ENCODE measurements at places on chromosomes 6 and 20. TPM values are rescaled to one million over a fixed set of nuclear protein-coding genes. Genes with fewer than 3 reads are reported as not detected.

DNA sequence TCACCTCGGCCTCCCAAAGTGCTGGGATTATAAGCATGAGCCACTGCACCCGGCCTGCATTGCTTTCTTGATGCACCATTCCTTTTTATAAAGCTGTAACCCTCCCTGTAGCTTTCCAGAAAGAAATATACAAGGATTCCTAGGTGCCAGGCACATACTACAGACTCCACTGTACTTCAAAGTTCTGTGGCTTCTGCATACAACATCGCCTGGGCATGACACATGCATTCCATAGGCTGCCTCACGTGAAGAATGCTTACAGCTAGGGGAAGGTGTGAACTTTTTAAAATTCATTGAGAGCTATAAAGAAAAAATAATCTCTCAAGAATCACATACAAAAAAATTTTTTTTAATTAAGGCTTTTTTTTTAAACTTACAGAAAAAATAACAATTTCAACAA, 50.2 kb downstream of the TRAM2 start:
- H3K27ac ChIP-seq = no peak overlapping the region
- peaks cover 16% of the 10 kb centered on the region for H3K4me1 ChIP-seq
- H3K27me3 ChIP-seq = no peaks in the 10 kb centered on the region
- H3K36me3 ChIP-seq = no peaks in the 10 kb centered on the region

DNA sequence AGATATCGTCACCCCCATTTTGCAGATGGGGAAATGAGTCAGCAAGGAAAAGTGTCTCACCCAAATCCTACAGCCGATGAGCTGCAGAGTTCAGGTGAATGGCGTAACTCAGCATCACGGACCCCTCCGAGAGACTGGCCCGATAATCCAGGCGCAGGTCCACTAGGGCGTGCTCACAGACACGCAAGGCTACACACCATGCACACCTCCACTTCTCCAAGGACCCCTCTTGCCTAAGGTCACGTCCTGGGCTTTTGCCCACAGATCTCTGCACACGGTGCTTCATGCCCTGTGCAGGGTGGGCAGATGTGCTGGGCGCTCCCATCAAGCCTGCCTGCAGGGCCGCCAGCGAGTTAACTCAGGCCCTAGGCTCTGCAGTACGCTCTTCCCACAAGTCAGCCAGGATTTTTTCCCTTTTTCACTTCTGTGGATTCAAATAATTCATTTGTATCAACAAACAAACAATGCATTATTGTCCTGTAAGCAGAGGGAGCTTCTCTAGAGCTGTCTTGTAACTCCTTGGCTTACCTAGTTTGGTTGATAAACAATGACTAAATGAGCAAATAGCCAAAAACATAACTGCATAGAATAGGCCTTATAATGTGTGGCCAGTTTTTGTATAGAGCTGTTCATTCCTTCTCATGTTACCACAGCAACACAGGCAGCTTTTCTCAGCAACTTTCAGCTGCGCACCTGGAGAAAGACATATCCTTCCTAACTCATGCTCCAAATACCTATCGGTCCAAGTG, 139.1 kb downstream of the AGPAT4 start:
- no peak overlapping the region for H3K27ac ChIP-seq
- H3K4me1 ChIP-seq = no peaks in the 10 kb centered on the region
- DNase-seq = no peak
- no peaks in the 10 kb centered on the region for H3K27me3 ChIP-seq
- H3K4me3 ChIP-seq = no peak overlapping the region

DNA sequence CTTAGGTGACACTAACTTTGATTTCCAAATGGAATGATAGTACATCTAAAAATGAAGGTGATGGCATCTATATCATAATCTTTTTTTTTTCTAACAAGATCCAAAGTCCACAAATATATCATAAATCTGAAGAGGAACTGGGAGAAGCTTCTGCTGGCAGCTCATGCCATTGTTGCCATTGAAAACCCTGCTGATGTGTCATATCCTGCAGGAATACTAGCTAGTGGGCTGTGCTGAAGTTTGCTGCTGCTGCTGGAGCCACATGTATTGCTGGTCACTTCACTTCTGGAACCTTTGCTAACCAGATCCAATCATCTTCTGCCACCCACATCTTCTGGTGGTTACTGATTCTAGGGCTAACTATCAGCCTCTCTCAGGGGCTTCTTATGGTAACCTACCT, 27.4 kb upstream of the KHDC1 start:
- H3K27ac ChIP-seq = no peak overlapping the region
- no peaks in the 10 kb centered on the region for H3K4me1 ChIP-seq
- DNase-seq = no peak
- no peaks in the 10 kb centered on the region for H3K27me3 ChIP-seq
- no peak overlapping the region for H3K4me3 ChIP-seq

GRCh38 chr6:163782436-163783003, 368.0 kb downstream of the QKI start:
- no peak overlapping the region for H3K4me3 ChIP-seq
- no peak overlapping the region for H3K27ac ChIP-seq

DNA sequence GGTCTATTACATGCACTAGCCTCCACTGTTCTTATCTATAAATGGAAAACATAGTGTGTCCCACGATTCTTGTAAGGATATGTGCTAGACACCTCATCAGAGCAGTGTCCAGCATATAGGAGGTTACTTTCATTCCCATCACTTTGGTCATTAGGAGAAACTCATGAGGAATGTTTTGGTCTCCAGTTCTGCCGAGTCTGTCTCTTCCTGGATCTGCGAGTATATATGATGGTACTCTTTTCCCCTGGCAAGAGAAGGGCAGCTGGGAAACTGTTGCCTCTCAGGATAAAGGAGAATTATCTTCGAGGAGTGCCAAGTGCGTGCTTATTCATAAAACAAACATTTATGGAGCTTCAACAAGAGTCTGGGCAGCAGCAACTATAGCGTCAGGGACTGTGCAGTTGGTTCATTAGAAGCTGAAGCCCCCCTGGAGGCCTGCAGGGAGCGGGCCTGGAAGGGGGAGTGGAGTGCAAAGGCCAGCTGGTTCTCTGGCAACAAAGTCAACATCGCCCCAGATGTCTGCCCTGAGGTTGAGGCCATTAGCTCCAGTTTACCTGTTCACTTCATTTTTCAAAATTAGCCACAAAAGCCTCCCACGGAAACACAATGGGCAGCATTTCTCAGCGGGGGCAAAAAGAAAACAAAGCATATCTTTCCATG, 811.9 kb downstream of the MAFB start:
- no peak for DNase-seq
- H3K4me1 ChIP-seq = no peaks in the 10 kb centered on the region
- no peaks in the 10 kb centered on the region for H3K27me3 ChIP-seq
- H3K4me3 ChIP-seq = no peak overlapping the region
- H3K36me3 ChIP-seq = no peaks in the 10 kb centered on the region

DNA sequence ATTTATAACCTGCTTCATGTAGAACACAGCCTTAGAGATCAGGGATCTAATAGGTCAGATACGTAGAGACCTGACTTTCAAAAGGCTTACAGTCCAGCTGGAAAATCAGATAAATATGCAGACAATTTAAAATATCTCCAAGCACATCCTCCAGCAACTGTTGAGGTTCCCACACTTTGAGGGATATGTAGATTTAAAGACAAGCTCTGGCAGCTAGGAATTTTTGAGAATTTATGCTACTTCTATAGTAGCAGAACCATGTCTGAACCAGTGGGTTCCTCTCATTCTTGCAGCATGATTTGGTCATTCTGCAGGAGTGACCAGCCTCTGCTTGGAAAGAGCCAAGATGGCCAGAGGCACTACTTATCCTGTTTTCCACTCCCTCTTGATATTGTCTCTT, 60.5 kb downstream of the CYB5R4 start:
- H3K27ac ChIP-seq = no peak overlapping the region
- no peak overlapping the region for H3K4me3 ChIP-seq
- H3K36me3 ChIP-seq = no peaks in the 10 kb centered on the region
- no peaks in the 10 kb centered on the region for H3K4me1 ChIP-seq
- no peak for DNase-seq

SLC24A3 gene
- total RNA-seq = not detected

PTCRA gene
- not detected for total RNA-seq

LPA gene
- not detected for total RNA-seq

CYB5R4 gene
- 23.3 TPM for total RNA-seq
